ENCODE measurements at places on chromosomes 1 and 21. TPM values are rescaled to one million over a fixed set of nuclear protein-coding genes. Genes with fewer than 3 reads are reported as not detected.

RHEX gene
- total RNA-seq: not detected

SPRR3 gene
- not detected for total RNA-seq

DNA sequence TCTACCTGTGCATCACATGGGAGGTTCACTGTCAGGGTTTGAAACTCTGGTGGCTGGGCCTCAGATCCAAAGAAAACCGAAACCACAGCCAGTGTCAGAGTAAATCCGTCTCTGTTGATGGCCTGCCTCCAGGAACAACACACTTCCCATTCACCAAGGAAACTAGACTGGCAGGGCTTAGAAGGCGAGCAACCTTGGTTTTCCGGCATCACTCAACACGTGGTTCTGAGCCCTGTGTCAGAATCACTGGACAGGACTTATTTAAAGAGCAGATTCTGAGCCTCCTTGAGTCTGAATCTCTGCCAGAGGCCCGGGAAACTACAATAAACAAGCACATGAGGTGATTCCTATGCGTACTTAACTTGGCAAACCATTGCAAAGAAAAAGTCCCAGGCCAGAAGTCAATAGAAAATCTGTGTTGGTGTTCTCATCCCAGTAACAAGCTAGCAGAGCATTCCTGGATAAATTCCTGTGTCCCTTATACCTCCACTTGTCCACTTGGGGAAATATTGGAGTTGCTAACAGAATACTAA, 70.0 kb downstream of the KCTD3 start:
- H3K27ac ChIP-seq: peak overlapping the region; percentile 56
- H3K4me3 ChIP-seq: no peak overlapping the region
- no peaks in the 10 kb centered on the region for H3K27me3 ChIP-seq
- peak; percentile 69 for DNase-seq
- no peaks in the 10 kb centered on the region for H3K36me3 ChIP-seq
- no peaks in the 10 kb centered on the region for H3K4me1 ChIP-seq

DNA sequence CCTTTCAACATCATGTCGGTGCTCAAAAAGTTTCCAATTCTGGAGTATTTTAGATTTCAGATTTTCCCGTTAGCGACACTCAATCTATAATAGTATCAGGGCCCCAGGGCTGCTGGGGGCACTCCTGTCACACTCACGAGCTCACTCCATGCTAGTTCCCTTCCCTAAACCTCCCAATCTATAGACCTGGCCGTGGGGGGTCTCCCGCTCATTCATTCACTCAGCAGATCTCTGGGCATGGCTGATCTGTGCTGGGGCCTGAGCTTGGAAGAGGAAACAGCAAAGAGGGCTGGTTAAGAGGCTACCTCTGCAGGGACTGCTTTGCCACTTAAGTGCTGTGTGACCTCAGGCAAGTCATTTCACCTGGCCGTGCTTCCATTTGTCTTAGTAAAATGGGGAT, 46.8 kb upstream of the LAPTM5 start:
- H3K27me3 ChIP-seq: no peaks in the 10 kb centered on the region
- no peak overlapping the region for H3K4me3 ChIP-seq
- DNase-seq: no peak
- H3K36me3 ChIP-seq: no peaks in the 10 kb centered on the region

GRCh38 chr1:245606157-245606725, 451.5 kb downstream of the KIF26B start:
- no peaks in the 10 kb centered on the region for H3K36me3 ChIP-seq
- H3K27me3 ChIP-seq: no peaks in the 10 kb centered on the region
- H3K27ac ChIP-seq: no peak overlapping the region
- no peak overlapping the region for H3K4me3 ChIP-seq
- peaks cover 12% of the 10 kb centered on the region for H3K4me1 ChIP-seq
- DNase-seq: no peak

GRCh38 chr1:213393860-213394259, 342.8 kb downstream of the RPS6KC1 start:
- no peak overlapping the region for H3K4me3 ChIP-seq
- H3K27ac ChIP-seq: no peak overlapping the region
- H3K36me3 ChIP-seq: no peaks in the 10 kb centered on the region
- H3K27me3 ChIP-seq: no peaks in the 10 kb centered on the region
- H3K4me1 ChIP-seq: no peaks in the 10 kb centered on the region

GRCh38 chr1:63326106-63326472, 3.7 kb downstream of the FOXD3 start:
- H3K27ac ChIP-seq: no peak overlapping the region
- H3K4me3 ChIP-seq: no peak overlapping the region
- peaks cover 60% of the 10 kb centered on the region for H3K27me3 ChIP-seq
- DNase-seq: no peak
- no peaks in the 10 kb centered on the region for H3K36me3 ChIP-seq

DNA sequence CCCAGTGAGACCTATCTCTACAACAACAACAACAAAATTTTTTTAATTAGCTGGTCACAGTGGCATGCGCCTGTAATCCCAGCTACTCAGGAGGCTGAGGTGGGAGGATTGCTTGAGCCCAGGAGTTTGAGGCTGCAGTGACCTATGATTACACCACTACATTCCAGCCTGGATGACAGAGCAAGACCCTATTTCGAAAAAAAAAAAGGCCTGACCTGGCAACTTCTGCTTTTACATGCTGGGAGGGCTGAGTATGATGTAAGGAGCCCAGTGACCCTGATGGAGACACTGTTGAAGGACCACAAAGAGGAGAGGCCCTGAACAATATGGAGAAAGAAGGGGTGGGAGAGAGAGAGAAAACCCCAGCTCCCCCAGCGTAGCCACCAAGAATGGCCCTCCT, 9.2 kb upstream of the VPS26C start:
- H3K27me3 ChIP-seq: no peaks in the 10 kb centered on the region
- no peak for DNase-seq
- H3K36me3 ChIP-seq: no peaks in the 10 kb centered on the region
- H3K4me1 ChIP-seq: no peaks in the 10 kb centered on the region
- H3K27ac ChIP-seq: no peak overlapping the region

All from right atrium auricular region (tissue), 2 donors.